ENCODE measurements at places on chromosomes 12 and 14. TPM values are rescaled to one million over a fixed set of nuclear protein-coding genes. Genes with fewer than 3 reads are reported as not detected.

Gene SYCP3
- total RNA-seq, result not detected

Gene SLCO1A2
- total RNA-seq, result 13.9 TPM

Gene CD27
- 0.34 TPM for total RNA-seq

Gene TAS2R20
- 0.81 TPM for total RNA-seq

Gene TRPV4
- 2.9 TPM for total RNA-seq

Gene NOC4L
- 39.6 TPM for total RNA-seq

Gene SDR9C7
- total RNA-seq, result not detected

Gene FZD10
- 1.1 TPM for total RNA-seq

Gene SIX1
- 0.59 TPM for total RNA-seq

DNA sequence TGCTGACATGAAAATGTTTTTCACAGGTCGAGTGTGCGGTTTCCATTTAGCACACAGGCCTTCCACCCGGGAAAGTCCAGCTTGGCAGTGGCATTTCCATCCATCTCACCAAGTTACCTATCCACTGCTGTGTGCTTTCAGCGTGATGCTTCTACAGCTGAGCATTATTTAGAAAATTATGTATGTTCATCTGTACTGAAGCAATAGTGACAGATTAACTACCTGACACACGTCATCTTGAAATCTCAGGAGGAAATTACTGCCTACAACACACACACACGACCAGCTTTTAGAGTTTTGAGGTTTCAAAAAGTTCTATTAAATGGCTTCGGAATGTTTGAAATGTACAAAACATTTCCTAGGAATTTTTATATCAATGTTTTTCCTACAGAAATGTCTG is 39.4 kb downstream of the IFNG-AS1 start:
- no peaks in the 10 kb centered on the region for H3K36me3 ChIP-seq
- H3K4me1 ChIP-seq, result no peaks in the 10 kb centered on the region

DNA sequence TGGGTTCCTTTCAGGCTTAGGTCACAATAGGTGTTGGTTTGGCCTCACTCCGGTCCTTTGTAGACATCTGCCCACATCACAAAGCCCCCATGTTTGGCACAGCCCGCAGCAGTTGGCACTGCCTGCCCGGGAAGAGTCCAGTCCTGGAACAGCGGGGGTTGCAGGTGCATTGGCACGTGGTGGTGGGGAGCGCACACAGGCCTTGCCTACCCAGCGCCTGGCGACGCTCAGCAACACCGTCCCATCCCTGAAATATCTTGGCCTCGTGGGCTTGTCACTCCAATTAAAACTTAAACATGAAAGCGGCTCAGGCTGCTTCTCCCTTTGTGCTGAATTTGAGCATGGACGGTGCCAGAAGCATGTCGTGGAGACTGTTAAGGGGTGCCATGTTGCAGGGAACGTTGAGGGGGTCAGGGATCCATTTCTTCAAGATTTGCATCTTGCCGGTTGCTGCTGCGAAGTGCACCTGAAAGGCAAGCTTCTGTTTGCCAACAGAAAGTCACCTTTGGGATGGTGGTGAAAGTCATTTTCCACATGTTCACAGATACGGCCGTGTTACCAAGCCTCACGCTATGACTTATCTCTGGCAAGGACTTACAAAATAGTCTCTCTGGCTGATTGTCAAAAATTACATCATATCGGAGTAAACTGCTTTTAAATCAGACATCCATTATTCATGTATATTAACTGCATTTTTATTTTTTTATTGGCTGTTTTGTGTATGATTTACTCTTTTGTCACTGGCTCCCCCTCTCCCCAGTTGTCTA is 91.5 kb downstream of the FBXW8 start:
- peaks cover 40% of the 10 kb centered on the region for H3K4me1 ChIP-seq
- no peak overlapping the region for H3K4me3 ChIP-seq
- peaks cover 7% of the 10 kb centered on the region for H3K36me3 ChIP-seq
- H3K27me3 ChIP-seq, result no peaks in the 10 kb centered on the region
- H3K27ac ChIP-seq, result no peak overlapping the region
- no peak for DNase-seq

DNA sequence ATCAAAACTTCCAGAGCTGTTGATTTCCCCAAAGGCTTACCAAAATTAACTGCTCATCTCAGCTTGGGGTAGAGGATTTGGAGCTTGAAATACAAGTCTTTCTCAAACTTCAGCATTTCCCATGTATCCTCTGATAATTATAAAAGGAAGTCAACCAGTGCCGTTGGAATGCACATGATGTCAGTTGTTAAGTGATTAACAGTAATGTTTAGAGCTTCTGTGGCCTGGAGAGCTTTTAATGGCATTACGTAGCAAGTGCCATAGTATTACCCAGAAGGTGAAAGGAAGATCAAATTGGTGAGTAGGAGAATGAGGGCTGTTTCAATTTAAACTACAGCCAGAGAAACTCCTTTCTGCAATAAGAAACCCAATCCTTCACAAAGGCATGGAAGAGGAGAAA is 62.5 kb upstream of the PTPRR start:
- H3K4me3 ChIP-seq, result no peak overlapping the region
- peak overlapping the region; percentile 84 for H3K27ac ChIP-seq
- no peak for DNase-seq
- H3K36me3 ChIP-seq, result no peaks in the 10 kb centered on the region
- H3K4me1 ChIP-seq, result peaks cover 26% of the 10 kb centered on the region

GRCh38 chr12:111685322-111685810 is 390 bp downstream of the BRAP start:
- peak overlapping the region; percentile 95 for H3K27ac ChIP-seq
- peaks cover 26% of the 10 kb centered on the region for H3K4me1 ChIP-seq
- H3K27me3 ChIP-seq, result no peaks in the 10 kb centered on the region
- H3K36me3 ChIP-seq, result peaks cover 24% of the 10 kb centered on the region

DNA sequence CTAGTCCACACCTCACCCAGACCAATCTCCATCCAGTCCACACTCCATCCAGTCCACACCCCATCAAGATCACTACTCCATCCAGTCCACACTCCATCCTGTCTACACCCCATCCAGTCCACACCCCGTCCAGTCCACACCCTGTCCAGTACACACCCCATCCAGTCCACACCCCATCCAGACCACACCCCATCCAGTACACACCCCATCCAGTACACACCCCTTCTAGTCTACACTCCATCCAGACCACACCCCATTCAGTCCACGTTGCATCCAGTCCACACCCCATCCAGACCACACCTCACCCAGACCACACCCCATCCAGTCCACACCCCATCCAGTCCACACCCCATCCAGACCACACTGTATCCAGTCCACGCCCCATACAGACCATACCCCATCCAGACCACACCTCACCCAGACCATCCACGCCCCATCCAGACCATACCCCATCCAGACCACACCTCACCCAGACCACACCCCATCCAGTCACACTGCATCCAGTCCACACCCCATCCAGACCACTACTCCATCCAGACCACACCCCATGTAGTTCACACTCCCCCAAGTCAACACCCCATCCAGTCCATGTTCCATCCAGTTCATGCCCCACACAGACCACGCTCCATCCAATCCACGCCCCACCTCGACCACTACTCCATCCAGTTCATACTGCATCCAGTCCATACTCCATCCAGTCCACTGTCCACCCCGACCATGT is 116.6 kb upstream of the RTL1 start:
- peaks cover 8% of the 10 kb centered on the region for H3K4me1 ChIP-seq
- H3K4me3 ChIP-seq, result no peak overlapping the region
- H3K27ac ChIP-seq, result no peak overlapping the region

- H3K27me3 ChIP-seq, result peaks cover under 1% of the 10 kb centered on the region
- H3K27ac ChIP-seq, result no peak overlapping the region
- no peak overlapping the region for H3K4me3 ChIP-seq
- DNase-seq, result no peak
- H3K4me1 ChIP-seq, result peaks cover 22% of the 10 kb centered on the region
- no peaks in the 10 kb centered on the region for H3K36me3 ChIP-seq
Observed at GRCh38 chr12:3193755-3194154, 116.6 kb downstream of the TSPAN9 start.

- peak; percentile 90 for DNase-seq
- H3K4me1 ChIP-seq, result peaks cover 25% of the 10 kb centered on the region
- H3K36me3 ChIP-seq, result no peaks in the 10 kb centered on the region
Observed at GRCh38 chr12:108129017-108129812, at the start of gene WSCD2. TSS of gene WSCD2 (plus strand) at chr12:108129288. CDS start at chr12:108195833, 66,545 bp downstream.

DNA sequence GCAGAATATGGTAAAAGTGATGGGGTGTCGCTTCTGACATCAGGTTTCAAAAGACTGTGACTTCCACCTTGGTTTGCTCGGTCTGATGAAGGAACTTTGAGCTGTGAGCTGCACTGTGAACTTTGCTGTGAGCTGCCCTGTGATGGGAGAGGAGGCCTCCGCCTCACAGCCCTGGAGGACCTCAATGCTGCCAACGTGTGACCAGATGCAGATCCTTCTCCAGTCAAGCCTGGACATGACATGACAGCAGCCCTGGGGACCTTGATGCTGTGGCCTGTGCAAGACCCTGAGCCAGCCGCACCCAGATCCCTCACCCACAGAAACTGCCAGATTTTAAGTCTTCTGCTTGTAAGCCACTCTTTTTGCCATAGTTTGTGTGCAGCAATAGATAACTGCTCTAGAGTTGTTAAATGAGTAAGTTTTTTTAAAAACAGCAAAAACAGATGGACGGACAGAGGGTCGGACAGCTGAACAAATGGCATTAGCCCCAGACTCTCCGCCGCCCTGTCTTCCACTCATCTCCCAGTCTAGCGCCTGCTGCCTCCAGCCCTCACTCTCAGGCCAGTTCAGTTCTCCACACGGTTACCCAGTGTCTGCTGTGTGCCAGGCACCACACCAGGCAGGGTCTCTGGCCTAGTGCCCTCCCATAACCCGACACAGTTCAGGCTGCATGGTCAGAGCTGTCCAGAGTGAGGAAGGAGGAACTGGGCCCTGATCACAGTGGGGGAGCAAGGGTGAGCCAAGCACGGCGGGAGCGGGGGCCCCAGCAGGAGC is 13.1 kb upstream of the LRTM2 start:
- H3K4me1 ChIP-seq, result peaks cover 6% of the 10 kb centered on the region
- H3K27ac ChIP-seq, result no peak overlapping the region
- no peaks in the 10 kb centered on the region for H3K36me3 ChIP-seq

GRCh38 chr12:131194166-131194565 is 240.5 kb downstream of the ADGRD1 start:
- no peak for DNase-seq
- 0 out of 2 replicates have a peak, but pooled peaks cover 3% of the 10 kb centered on the region for H3K36me3 ChIP-seq
- no peaks in the 10 kb centered on the region for H3K4me1 ChIP-seq

DNA sequence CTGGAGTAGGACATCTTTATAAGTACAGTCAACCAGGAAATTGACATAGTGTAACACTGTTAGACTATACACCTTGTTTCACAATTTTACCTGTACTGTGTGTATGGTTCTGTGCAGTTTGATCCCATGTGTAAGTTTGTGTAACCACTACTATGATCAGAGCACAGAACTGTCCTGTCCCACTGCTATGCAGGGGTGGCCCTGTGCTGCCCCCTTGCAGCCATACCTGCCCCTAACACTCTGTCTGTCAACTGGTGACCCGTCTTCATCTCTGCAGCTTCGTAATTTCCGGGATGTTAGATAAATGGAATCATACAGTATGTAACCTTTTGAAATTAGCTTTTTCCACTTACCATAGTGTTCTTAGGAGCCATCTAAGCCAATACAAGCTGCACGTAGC is 58.7 kb upstream of the RD3L start:
- no peak overlapping the region for H3K4me3 ChIP-seq
- no peaks in the 10 kb centered on the region for H3K36me3 ChIP-seq
- no peak overlapping the region for H3K27ac ChIP-seq
- no peaks in the 10 kb centered on the region for H3K27me3 ChIP-seq

- H3K27me3 ChIP-seq, result no peaks in the 10 kb centered on the region
- H3K4me3 ChIP-seq, result no peak overlapping the region
- H3K4me1 ChIP-seq, result peaks cover 8% of the 10 kb centered on the region
Observed at GRCh38 chr14:46279776-46280175, 371.8 kb downstream of the RPL10L start.

DNA sequence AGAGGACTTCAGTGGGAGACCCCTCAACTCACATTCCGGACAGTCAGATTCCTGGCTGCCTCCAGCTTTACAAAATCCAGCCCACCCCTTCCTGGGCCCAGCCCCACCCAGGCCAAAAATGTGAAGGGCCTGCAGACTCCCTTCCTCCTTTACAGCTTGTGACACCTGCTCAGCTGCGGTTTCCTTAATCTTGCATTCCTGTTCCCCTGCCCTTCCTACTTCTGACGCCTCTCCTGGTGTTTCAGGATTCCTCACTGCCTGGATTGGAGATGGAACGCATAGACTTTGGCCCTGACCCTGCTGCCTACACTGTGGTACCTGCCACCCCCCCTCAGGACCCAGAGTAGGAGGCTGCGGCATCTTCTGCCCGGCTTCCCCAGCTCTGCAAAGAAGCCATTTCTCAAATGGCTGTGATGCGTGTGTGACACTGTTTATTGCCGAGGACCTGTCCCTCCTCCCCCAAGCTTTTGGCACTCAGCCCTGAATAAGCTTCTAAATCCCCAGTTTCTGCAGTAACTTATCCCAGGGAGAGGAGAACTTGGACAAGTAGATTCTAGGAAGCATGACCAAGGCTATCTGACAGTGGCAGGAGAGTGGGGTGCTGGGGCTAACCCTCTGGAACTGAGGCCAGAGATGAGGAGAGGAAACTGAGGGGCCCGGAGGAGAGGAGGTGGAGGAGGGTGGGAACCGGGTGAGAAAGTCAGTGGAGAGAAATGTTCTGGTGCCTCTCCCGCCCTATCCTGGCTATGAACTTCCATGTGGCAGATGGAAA is 24.9 kb upstream of the BCDIN3D start:
- H3K4me1 ChIP-seq, result peaks cover 9% of the 10 kb centered on the region
- DNase-seq, result no peak
- peaks cover 10% of the 10 kb centered on the region for H3K27me3 ChIP-seq
- H3K27ac ChIP-seq, result no peak overlapping the region
- no peak overlapping the region for H3K4me3 ChIP-seq

DNA sequence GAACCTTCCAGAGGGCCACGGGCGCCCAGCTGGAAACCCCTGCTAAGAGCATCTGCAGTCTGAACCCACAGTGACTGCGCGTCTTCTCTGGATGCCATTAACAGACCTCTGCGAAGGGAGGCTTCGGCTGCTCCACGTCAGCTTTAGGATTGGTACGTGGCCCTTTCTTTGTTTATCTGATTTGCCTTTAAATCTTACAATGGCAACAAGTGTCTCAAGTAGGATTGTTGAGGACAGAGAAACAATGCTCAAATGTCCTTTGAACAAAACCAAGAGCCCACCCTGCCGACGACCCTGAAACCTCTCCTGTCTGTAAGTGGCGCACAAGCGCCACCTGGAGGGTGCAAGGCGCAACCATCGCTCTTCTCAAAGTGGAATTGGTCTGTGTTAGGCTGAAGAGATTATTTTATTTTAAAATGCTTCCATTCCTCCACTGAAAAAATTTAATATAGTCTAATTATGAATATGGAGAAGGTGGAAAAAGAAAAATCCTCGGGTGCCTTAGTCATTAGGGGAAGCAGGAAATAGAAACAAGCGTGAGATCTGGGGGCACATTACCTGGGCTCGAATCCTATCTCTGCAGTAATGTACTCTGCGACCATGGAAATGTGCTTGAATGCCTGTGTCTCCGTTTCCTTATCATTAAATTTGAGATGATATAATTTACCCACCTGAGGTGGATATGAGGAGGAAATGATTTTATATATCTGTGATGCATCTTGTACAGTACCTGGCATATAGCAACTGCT is 82.6 kb upstream of the PTPRB start:
- H3K4me1 ChIP-seq, result peaks cover 70% of the 10 kb centered on the region
- peaks cover 2% of the 10 kb centered on the region for H3K36me3 ChIP-seq
- no peaks in the 10 kb centered on the region for H3K27me3 ChIP-seq
- peak overlapping the region; percentile 48 for H3K4me3 ChIP-seq

All from WTC11 (cell line).